ENCODE measurements at places on chromosomes 2 and 18.

- peak; percentile 31 for DNase-seq
Observed at GRCh38 chr18:23528580-23529472, 25.5 kb downstream of the RMC1 start.

- DNase-seq: no peak
Observed at GRCh38 chr2:175823002-175823706, 178.9 kb downstream of the LNPK start.

DNA sequence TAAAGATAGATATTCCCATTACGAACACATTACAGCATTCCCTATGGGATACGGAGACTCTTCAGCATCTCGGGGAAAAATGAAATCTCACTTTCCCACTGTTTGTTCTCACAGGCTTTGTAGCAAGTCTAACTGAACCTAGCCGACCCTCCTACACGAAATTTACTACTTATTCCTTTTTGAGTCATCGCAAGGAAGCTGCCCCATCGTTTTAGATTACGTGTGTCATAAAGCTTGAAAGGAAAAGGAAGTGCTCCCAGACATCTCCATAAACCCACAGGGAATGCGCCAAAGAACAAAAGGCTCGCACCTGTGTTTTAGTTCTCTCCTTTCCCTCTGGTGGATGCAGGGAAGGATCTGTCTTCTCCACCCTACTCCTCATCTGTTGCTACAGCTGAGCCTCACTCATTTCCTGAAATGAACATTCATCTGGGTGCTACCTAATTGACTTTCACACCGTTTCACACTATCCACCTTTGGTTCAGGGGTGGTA, 76.2 kb upstream of the STK39 start:
- no peak for DNase-seq

GRCh38 chr2:21038403-21039073, 5.3 kb downstream of the APOB start:
- DNase-seq: no peak

- DNase-seq: peak; percentile 77
Observed at GRCh38 chr2:159175182-159175581, 111.3 kb downstream of the WDSUB1 start.

DNA sequence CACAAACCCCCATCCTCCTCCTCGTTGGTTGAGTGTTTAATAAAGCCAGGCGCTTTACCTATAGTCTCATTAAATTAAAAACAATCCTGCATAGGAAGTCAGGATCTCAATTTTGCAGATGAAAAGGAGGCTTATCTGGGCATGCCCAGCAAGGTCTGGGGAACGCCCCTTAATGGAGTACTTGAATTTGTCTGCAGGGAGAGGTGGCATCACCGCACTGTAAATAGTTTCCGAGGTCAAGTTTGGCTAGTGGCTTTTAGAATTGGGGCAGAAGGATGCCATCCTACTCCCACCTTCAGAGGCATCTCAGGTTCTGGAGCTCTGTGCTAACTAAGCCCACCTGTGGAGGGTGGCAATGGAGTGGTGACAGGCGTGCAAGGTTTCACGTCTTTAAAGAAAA, 149.2 kb downstream of the TGIF1 start:
- DNase-seq: peak; percentile 89

DNA sequence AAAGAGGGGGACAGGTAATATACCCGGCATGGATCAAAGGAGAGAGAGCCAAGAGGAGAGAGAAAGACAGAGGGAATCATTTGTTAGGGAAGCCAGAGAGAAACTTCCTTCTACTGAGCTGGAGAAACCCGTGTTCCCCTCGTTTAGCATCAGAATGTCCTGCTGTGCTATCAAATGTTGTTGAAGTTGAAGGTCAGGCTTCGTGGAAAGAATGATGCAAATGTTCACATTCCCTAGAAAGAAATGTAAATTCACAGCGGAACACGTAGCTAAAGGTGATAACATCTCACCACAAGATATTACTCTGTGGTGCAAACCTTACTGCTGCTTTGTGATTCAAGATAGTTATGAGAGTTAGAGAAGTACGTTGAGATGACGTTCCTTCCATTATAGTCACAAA, 258.1 kb downstream of the LNPK start:
- peak; percentile 18 for DNase-seq

- DNase-seq: no peak
Observed at GRCh38 chr18:43115076-43115921, at the start of gene RIT2. TSS of gene RIT2 (minus strand) at chr18:43115685.

DNA sequence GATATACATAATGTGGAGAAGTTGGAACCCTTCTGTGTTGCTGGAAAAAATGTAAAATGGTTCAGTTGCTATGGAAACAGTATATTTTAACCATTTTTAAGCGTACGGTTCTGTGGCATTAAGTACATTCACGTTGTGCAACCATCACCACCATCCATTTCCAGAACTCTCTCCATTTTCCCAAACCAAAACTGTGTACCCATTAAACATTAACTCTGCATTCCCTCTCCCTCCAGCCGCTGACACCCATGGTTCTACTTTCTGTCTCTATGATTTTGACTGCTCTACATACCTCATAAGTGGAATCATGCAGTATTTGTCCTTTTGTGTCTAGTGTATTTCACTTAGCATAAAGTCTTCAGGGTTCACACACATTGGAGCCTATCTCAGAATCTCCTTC, 67.3 kb downstream of the LDLRAD4 start:
- DNase-seq: no peak

DNA sequence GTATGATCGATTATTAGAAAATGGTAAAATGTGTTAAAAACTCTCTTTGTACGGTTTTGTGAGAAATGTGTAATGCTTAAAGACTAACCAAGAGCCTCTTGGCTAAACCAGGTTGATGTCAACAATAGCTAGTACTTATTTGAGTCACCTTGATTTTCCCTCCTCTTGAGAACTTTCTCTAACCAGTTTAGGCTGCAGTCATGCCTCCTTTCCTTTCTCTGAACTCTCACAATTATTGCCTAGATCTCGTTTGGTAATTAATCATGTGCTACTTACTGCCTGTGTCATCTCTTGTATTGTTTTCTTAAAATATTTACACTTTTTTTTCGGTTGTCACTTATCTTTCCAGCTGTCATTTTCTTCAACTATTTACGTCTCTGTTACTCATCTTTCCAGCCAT, 1.1 kb upstream of the EPC2 start:
- DNase-seq: peak; percentile 7

DNA sequence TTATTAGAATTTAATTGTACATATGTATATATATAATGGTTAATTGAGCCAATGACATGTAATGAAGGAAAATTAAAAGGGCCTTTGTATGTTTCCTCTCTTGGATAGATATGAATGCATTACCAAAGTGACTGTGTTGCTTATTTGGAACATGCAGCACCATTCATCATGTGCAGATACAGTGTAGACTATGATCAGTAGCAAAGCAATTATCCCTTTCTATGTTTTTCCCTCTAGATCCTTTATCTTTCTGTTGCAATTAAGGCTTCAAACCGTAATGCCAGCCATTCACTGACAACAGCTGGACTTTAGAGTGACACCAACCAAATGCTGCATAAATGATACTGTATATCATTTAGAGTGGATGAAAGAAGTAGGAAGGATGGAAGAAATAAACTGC, 565.2 kb downstream of the NRXN1 start:
- no peak for DNase-seq

DNA sequence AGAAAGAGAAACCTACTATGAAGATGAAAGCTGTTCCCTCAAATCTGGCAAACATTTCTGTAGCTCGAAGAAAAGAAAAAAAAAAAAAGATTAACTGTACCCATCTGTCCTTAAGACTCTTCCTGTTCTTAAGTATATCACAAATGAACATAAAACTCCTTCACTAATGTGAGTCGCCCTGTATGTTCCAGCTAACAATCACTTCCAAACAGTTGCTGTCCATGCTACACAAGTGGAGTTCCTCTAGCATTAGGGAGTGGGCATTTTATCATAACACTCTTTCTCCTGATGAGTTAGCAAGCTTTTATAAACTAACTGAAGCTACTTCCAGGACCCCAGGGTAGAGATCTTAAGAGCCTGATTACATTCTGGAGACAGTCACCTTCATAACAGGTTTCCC, 5.8 kb downstream of the CUL3 start:
- DNase-seq: peak; percentile 41

DNA sequence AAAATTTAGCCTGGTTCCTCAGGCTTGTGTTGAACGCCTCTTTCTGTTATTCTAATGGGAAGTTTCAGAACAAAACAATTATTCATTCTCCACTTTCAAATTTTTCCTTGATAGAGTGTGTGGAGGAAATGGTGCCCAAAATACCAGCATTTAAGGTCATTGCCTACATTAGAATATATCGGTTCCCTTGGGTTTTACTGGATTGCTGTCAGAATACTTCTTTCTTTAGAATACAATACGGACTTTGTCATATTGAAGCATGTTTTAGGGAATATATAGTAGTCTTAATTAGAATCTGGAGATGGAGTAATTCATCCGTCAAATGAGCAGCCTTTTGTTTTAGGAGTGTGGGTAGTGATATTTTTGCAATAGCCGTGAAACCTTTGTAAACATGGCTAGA, 13.3 kb downstream of the LIMS1 start:
- no peak for DNase-seq

DNA sequence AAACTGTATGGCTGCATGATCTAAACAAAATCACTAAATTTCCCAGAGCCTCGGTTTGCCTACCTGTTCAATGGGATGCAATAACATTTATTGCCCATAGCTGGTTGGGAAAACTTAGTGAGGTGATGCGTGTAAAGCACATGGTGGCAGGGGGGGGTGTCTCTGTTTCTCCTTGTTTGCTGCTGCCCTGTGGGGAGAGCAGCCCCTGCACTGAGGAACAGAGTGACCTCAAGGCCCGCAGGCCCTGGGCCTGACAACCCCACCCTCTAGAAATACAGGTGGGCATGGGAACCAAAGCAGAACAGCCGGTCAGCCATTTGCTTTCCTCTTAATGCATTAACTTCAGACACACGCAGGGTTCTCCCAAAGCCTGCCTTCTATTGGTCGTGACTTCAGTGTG, 55.1 kb upstream of the SLC66A3 start:
- DNase-seq: no peak

DNA sequence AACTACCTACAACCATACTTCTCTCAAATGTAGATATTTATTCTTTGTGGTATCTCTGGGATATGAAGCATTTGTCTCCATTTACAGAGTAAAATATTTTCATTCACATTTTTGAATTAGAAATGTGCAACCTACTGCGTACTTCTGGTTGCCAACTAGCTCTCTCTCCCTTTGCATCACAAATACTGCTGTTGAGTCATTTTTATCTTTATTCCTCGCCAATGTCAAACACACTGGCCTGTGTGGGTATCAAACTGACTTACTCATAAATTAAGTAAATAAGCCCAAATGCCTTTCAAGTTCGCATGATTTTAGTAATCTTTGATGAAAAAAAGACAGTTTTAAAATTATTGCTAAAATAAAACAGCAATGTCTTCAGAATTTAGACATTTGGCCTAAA, 67.3 kb downstream of the STAT4 start:
- no peak for DNase-seq

- peak; percentile 71 for DNase-seq
Observed at GRCh38 chr2:39094717-39095363, 26.0 kb downstream of the SOS1 start.

DNA sequence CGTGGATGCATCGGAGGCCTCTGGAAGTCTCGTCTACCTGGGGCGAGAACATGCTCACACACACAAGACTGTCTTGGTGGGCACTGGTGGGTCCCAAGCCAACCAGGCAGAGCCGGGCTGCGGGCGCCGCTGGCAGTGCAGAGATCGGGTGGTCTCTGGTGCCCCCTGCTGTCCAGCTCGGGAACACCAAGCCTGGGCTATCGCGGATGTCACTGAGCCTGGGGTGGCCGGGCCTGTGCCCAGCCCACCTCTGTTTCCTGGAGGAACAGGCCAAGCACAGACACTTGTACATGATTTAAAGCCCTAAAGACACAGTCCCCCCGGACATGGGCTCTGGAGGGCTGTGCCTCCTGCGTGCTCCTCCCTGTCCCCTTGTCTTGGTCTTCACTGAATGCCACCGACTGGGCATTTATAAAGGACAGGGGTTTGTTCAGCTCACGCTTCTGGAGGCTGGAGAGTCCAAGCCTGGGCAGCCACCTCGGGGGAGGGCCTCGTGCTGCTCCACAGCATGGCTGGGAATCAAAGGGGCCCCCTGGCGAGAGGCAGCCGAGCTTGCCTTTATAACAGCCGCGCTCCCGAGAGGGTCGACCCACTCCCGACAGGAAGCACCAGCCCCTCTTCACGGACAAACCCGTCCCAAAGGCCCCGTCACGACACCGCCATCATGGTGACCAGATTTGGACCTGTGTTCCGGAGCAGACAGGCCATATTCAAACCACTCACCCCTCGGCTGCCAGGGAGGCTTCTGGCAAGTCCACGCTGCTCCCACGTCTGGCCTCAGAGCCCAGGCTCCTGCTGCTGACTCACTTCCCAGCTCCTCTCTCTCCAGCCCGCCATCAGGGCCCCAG, 3.6 kb upstream of the OTOS start:
- peak; percentile 76 for DNase-seq

- peak; percentile 13 for DNase-seq
Observed at GRCh38 chr2:70603066-70603465, 49.4 kb upstream of the TGFA start.

DNA sequence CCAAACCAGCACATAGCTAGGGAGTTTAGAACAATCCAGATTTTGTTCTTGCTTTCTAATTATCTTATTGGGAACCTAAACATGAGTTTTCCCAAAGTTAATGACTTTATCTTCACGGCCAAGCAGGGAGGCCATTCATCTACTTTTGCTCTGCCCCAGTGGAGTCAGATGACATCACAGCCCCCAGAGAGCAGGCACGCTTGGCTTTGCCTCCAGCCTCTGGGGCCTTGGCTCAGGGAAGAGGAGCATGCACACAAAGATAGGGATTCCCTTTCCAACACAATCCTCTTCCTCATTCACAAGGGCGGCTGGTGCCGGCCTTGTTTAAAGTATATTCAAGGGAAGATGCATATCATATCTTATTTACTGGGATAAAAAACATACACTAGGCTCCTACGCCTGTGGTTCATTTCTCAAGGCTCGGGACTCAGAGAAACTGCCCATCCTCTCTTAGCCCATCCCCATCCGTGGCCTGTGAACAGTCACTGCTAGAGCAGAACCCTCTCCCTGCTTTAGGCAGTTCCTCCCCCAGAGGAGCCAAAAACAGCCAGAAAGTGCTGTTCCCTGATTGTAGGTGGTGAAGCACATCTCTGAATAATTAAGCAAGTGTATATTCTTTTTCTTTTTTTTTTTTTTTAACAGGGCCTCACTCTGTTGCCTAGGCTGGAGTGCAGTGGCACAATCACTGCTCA, 21.2 kb downstream of the TGFA start:
- DNase-seq: no peak

DNA sequence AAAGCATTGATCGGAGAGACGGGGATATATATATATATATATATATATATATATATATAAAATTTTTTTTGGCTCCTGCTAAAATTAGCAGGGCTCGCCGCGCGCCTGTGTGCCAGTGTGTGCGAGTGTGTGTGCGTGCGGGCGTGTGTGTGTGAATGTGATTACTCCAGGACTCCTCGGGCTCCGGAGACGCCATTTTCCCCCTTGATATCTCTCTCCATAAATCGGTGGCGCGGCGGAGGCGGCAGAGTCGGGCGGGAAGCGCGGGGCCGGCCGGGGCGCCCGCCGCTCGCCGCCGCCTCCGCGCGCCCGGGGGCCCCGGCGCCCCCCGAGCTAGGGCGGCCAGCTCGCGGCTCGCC, 795 bp upstream of the SETBP1 start:
- peak; percentile 66 for DNase-seq
